ENCODE measurements at places on chromosomes 16 and 17. TPM values are rescaled to one million over a fixed set of nuclear protein-coding genes. Genes with fewer than 3 reads are reported as not detected.

ABCA10 gene
- 0.24 TPM for total RNA-seq

UMOD gene
- not detected for total RNA-seq

KRTAP4-1 gene
- total RNA-seq = not detected

TEX14 gene
- 0.07 TPM for total RNA-seq

CES5A gene
- total RNA-seq = not detected

MAF gene
- 62.8 TPM for total RNA-seq

TVP23A gene
- total RNA-seq = not detected

MT1M gene
- not detected for total RNA-seq

ZKSCAN2 gene
- 6.3 TPM for total RNA-seq

FBXW10 gene
- total RNA-seq = 0.09 TPM

CCT6B gene
- total RNA-seq = 1.3 TPM

PHOSPHO1 gene
- 0.09 TPM for total RNA-seq

CCL1 gene
- 111 TPM for total RNA-seq

SOCS1 gene
- 152 TPM for total RNA-seq

TMC5 gene
- total RNA-seq = not detected

MED13 gene
- total RNA-seq = 63.4 TPM

CMTM2 gene
- total RNA-seq = 0.95 TPM

RPS2 gene
- total RNA-seq = 3,359 TPM

ACAP1 gene
- total RNA-seq = 275 TPM

CHST6 gene
- total RNA-seq = not detected

PIK3R5 gene
- 32.6 TPM for total RNA-seq

MRC2 gene
- total RNA-seq = 2.4 TPM

NOS2 gene
- 0.05 TPM for total RNA-seq

SLC12A3 gene
- total RNA-seq = not detected

C16orf90 gene
- not detected for total RNA-seq

BCO1 gene
- not detected for total RNA-seq

MYO15B gene
- 24.3 TPM for total RNA-seq

All from activated CD4-positive, alpha-beta T cell treated with anti-CD3 and anti-CD28 coated beads, Interleukin-2, amount 10 ng/mL, durations not matched to agents 24 days and 14 days (primary cell).